ENCODE measurements at places on chromosomes 12 and 14.

GRCh38 chr14:66541627-66542026, 33.7 kb downstream of the GPHN start:
- no peak for DNase-seq

GRCh38 chr12:67633708-67634107, 14.8 kb upstream of the DYRK2 start:
- peak; percentile 28 for DNase-seq

GRCh38 chr14:102935756-102936155, 13.3 kb downstream of the AMN start:
- no peak for DNase-seq

DNA sequence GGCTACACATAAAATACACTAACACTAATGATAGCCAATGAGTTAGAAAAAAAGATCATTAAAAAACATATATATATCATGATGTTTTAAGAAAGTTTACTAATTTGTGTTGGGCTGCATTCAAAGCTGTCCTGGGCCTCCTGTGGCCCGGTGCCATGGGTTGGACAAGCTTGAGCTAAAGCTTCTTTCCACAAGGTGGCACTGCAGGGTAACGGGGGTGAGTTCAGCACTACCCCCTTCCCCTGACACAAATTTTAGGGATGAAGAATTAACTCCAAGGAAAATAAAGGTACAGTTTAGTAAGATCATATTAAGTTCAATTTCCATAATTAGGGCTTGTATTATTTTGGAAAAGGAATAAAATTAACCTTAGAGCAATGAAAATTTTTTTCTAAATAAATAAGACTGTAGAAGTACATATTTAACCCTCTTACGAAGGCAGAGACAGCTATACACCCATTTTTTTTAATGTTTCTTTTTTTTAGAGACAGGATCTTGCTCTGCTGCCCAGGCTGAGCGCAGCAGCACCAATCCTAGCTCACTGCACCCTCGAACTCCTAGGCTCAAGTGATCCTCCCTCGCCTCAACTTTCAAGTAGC, 38.9 kb downstream of the PPP1R13B start:
- DNase-seq: no peak

- no peak for DNase-seq
Observed at GRCh38 chr12:32841061-32841460, 55.5 kb downstream of the PKP2 start.

- peak; percentile 7 for DNase-seq
Observed at GRCh38 chr14:33951183-33951840, 438 bp upstream of the EGLN3 start.

DNA sequence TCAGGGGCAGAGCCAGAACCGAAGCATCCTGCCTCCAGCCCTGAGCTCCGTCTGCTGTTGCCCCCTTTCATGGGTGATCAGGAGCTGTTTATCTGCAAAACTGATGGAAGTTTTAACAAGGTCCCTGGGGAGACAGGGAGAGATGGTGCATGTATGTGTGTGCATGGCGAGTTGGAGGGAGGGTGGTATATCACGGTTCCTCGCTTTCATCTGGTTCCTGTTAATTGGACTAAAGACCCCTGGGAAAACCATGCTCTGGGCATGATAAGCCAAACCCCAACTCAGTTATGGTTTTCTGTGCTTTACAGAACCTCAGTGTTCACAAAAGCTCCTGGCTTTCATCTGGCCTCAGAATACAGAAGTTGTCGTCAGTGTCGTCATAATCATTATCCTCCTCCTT, 133.6 kb downstream of the KSR2 start:
- no peak for DNase-seq

GRCh38 chr12:124441443-124442194, 125.8 kb downstream of the NCOR2 start:
- DNase-seq: peak; percentile 35

- no peak for DNase-seq
Observed at GRCh38 chr12:121064116-121064515, 25.1 kb upstream of the OASL start.

- DNase-seq: peak; percentile 40
Observed at GRCh38 chr12:38328306-38328895, 11.8 kb downstream of the ALG10B start.

GRCh38 chr14:25431211-25432076, 381.5 kb upstream of the STXBP6 start:
- DNase-seq: no peak

GRCh38 chr12:31582155-31582554, 8.8 kb downstream of the DENND5B start:
- no peak for DNase-seq

- no peak for DNase-seq
Observed at GRCh38 chr12:44362947-44363346, 513.2 kb downstream of the NELL2 start.

- no peak for DNase-seq
Observed at GRCh38 chr12:132474237-132474741, 15.7 kb upstream of the FBRSL1 start.
